ENCODE measurements at places on chromosomes 13 and 19.

GRCh38 chr19:13929340-13929739 is 8.9 kb downstream of the PODNL1 start:
- DNase-seq, result no peak

GRCh38 chr19:11504502-11505031 is 1.1 kb downstream of the ZNF653 start:
- DNase-seq, result no peak

DNA sequence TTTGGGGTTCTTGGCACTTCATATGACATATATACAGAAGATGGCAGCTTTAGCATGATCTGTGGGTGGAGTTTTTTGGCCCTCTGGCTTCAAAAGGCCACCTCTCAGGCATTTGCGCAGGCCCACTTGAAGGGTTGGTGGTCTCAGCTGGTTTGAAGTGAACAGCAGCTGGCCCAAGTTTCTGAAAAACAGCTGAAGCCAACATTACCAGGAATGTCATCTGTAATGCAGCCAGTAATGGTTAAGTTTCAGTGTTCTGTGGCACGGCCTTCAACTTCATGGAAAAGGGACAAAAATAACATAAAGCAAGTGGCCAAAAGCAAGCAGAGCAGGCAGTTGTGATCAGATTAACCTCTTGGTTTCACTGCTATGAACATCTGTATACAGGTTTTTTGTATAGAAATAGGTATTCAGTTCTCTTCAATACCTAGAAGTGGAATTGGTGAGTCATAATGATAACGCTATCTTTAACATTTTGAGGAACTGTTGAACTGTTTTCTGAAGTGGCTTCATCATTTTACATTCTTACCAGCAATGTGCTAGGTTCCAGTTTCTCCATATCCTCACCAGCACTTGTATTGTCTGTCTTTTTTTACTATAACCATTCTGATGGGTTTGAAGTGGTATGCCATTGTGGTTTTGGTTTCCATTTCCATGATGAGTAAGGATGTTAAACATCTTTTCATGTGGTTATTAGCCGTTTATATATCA is 245.4 kb downstream of the SHISA2 start:
- DNase-seq, result no peak

GRCh38 chr19:3852614-3853254 is 16.1 kb downstream of the ZFR2 start:
- DNase-seq, result no peak

GRCh38 chr19:50897191-50897607 is 14.0 kb downstream of the KLK4 start:
- no peak for DNase-seq

GRCh38 chr13:30810261-30810701 is 74.9 kb downstream of the ALOX5AP start:
- DNase-seq, result no peak

- no peak for DNase-seq
Observed at GRCh38 chr19:53808710-53809125, 15.4 kb downstream of the NLRP12 start.

DNA sequence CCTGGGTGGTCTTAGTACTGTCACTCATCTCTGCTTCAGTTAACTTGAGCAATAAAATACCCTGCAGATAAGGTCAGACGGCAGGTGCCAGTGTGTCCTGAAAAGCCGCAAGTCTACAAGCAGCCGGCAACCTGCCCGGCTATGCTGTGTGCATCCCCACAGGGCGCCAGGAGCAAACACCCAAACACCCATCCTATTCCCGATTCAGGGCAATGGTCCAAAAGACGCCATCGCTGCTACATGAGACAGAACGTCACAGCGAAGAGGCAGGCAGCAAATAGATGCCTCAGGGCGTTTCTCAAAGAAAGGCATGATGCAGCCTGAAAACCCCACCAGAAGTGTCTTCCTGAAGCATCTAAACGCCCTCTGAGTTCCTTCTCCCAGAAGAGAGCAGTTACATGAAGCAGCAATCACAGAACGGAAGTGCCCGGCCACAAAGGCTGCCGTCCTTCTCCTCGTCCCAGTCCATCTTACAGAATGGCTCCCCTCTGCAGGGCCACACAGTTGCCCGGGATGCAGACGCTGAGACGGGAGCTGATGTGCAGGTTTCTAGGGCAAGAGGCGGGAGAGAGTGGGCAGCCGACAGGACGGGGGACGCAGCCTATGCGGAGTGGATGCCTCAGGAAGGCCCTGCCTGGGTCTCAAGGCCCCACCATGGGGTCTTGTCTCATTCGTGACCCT is 35.1 kb downstream of the RASA3 start:
- DNase-seq, result no peak

GRCh38 chr19:14425696-14426138 is 6.6 kb upstream of the DDX39A start:
- no peak for DNase-seq

- peak; percentile 40 for DNase-seq
Observed at GRCh38 chr19:37654629-37655300, 500 bp downstream of the ZFP30 start.

DNA sequence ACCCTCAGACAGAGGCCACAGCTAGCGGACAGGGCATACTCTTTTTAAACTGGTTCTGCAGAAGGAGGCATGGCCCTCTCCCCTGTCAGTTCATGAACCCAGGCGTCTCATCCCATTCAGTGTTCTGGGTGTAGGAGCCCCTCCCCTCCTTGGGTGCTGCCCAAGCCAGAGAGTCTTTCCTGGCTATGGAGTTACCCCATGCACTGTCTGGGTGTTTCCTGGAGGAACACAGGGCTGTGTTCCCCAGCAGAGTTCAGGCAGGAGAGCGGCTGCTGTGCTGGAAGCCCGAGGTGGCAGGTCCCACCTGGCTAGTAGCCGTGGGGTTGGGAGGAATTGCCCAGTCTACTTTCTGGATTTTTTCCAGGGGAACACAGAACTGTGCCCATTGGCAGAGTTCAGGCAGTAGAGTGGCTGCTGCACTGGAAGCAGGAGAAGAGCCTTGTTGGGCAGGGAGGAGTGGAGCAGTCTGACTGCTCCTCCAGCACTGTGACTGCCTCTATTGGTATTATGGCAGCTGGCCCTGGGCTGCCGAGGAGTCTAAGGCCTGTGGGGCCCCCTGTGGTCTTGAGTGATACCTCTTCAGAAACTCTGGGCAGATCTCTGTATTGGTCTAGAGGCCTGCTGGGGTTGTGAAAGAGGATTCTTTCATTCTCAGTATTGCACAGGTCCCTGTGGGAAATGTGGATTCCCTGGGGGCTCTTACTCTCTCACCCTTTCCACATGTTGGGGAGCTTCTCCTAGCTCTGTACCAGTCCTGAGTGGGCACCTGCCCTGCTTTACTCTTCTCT is 168.3 kb downstream of the PCDH20 start:
- no peak for DNase-seq

DNA sequence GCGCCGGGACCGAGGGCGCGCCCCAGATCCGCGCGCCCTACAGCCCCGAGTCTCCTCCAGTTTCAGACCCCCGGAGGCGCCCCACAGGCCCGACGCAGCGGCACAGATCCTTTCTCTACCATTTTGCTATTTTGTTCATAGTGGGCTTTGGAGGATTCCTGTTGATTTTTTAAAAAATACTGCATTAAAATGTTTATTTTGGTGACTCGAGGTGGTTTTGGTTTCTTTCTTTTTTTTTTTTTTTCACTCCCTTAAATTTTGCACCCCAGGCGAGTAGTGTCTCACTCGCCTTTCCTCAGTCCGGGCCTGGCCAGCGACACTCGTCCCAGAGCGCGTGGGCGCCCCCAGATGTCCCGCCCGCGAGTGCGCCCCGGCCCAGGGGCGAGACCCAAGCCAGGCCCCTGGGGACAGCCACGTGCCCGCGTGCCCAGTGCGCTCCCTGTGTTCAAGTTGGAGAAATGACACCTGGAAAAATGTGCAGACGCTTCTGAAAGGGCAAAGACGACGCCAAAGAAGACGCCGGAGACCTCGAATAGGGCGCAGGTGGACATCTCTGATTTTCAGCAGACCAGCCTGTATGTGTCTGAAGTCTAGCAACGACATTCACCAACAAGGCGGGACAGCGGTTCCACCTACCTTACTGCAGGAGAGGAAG is 471 bp upstream of the INSR start:
- DNase-seq, result peak; percentile 38

- no peak for DNase-seq
Observed at GRCh38 chr13:51845574-51846318, 769 bp upstream of the TMEM272 start.

DNA sequence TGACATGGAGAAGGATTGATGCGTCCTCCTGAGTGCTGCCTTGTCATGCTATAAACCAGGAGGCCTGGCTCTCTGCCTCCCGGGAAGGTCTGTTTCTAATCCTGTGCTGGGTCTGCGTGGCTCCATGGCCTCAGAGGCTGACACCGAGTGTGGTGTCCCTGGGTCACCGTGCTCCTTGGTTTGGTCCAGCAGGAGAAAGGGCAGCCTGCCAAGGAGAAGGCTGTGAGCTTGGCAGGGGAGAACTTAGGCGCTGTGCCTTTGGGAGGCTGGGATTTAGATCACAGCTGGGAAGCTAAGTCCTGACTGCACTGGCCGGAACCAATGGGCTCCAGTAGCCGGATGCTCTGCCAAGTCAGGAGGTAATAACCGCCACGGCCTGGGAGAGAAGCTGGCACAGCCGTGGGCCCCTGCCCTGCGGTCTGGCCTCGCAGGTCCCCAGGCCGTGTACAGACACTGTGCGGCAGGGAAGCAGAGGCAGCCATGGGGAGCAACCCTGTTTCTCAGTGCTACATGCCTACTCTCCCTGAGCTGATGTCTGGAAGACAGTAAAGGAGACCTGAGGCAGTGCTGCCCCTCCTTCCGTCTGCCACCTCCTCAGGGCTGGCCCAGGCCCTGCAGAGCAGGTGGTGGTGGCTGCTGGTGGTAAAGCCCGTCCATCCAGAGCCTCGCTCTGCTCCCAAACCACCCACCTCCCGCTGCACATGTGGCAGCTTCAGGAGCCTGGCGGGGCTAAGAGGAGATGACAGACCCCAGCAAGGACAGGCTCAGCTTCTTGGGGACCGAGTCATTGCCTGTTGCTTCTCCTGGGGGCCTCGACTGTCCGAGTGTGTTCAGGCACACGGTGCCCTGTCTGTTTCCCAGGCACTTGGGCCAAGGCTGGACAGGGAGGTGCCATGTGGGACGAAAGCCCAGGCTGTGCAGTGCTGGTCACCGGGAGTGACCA is 44.9 kb downstream of the C13orf46 start:
- no peak for DNase-seq

DNA sequence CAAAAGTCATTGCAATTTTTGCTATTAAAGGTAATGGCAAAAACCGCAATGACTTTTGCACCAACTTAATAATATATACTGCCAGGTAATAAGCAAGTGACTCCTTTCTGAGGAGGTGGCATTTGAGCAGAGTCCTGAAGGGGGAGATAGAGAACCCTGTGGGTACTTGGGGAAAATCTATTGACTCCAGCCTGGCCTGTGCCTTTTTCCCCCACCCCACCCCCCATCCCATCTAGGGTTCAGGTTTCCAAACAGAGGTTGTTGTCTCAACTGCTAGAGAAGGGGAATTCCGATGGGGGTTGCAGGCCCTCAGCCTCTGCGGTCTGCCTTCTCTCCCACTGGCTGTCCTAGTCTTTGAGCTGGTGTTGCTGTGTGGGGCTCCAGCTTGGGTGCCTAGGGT is 11.5 kb downstream of the S1PR2 start:
- peak; percentile 29 for DNase-seq

GRCh38 chr19:38618590-38619360 is at the start of gene EIF3K:
EIF3K (plus strand) TSS chr19:38619188; CDS start chr19:38619269, 81 bp downstream.
- DNase-seq, result peak; percentile 99

DNA sequence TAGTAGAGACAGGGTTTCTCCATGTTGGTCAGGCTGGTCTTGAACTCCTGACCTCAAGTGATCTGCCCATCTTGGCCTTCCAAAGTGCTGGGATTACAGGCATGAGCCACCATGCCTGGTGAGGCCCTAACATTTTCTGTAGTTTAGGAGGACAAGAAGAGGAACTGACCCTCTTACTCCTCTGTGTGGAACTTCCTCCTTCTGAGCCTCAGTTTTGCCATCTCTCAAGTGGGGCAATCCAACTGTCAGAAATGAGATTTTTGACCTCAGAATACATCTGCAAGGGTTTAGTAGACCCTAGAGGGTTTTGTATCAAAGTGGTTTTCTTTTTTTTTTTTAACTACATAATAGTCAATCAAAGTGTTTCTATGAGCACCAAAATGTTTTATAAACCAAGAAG is 2.4 kb downstream of the DKKL1 start:
- no peak for DNase-seq

- DNase-seq, result no peak
Observed at GRCh38 chr19:1647501-1648458, 4.6 kb downstream of the TCF3 start.

GRCh38 chr13:78958006-78958405 is 299.1 kb upstream of the OBI1 start:
- DNase-seq, result no peak

GRCh38 chr13:92994056-92994455 is 232.6 kb upstream of the GPC6 start:
- no peak for DNase-seq

- DNase-seq, result no peak
Observed at GRCh38 chr13:79108914-79109643, 297.0 kb downstream of the RBM26 start.

- DNase-seq, result no peak
Observed at GRCh38 chr13:72638059-72638815, 89.2 kb downstream of the MZT1 start.

Data from activated naive CD8-positive, alpha-beta T cell treated with anti-CD3 and anti-CD28 coated beads for 36 hours (primary cell).